ENCODE measurements at places on chromosomes 16 and 17. TPM values are rescaled to one million over a fixed set of nuclear protein-coding genes. Genes with fewer than 3 reads are reported as not detected.
A peak's percentile ranks its signal among the peaks of the same experiment; 100 is the strongest.

The SLC16A13 gene
- 0.82 TPM for total RNA-seq

- DNase-seq, result no peak
These were observed 37.7 kb upstream of the DYNLRB2 start for GRCh38 chr16:80503107-80503506.

The CHST5 gene
- 0.41 TPM for total RNA-seq

The CHD9NB gene
- total RNA-seq, result 0.41 TPM

The ABI3 gene
- total RNA-seq, result 0.41 TPM

DNA sequence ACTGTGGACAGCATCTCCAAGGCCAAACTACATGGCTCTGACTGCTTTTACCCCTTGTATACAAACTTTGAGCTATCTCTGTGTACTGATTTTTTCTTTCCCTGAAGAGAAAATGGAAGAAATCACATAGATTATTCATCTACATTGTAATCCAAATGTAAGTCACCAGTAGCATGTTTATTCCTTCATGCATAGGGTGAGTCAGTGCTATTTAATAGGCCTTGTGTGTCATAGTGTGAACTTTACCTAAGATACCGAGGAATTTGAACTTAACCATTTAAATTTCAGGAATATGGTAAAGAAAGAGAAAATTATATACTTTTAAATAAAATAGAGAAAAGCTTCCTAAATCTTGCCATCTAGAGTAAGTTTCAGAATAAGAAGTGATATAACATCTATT, 16.5 kb downstream of the PHKB start:
- DNase-seq, result no peak

DNA sequence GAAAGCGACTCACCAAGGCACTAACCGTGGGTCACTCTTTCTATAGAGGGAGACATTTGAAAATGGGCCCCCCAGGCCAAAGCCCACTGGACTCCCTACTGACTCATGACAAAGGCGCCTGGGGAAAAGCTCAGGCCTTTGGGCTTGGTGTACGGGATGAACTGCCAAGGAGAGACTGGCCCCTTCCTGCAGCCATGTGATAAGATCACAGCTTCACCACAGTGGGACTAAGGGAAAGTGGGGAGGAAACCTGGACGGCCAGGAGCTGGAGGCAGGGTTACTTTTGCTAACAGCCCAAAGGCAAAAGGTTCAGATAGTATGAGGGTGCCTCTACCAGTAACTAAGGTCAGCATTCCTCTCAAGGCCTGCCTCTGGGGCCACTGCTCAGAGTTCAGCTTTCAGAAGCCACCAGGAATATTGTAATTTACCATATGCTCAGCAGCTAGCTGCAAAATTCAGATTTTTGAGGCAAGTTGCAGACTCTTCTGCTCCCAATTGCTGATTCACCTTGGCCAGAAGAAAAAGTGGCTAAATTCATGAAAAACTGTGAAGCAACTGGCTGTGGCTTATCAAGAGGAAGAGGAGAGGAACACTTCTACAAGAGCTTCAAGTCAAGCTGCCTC, 37.1 kb upstream of the SLC25A19 start:
- DNase-seq, result no peak

DNA sequence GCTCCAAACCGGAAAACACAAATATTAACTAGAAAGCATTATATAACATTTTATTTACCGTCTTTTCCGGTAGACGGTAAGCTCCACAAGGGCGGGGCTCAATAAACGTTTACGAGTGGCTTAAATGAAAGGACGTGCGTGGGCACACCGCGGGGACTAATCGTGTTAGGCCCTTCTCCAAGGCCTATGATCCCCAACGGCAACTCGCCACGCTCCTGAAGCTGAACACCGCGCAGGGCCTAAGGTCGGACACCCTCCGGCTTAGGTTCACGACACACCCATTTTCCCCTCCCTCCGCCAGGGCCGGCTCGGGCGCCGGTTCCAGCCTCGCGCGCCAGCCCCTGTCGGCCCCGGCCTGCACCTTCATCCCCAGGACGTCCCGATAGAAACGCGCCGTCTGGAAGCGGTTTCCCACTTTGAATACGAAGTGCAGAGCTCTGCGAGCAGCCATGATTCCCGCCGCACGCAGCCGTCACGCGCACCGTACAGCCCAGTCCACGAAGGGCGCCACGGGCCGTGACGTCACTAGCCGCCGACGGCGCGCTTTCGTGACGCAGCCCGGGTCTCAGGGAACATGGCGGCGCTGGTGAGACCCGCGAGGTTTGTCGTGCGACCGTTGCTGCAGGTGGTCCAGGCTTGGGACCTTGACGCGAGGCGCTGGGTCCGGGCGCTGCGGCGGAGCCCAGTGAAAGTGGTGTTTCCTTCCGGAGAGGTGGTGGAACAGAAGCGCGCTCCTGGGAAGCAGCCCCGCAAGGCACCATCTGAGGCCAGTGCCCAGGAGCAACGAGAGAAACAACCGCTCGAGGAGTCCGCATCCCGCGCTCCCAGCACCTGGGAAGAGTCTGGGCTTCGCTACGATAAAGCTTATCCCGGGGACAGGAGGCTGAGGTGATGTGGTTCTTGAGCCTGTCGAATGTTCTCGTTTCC, at the start of the genes GLOD4 and MRM3:
TSS of gene GLOD4 (minus strand) at position 476 of the 927 bp plus-strand sequence. CDS start at position 451, 25 bp downstream.
TSS of gene MRM3 (plus strand) at position 549 of the 927 bp plus-strand sequence. CDS start at position 575, 26 bp downstream.
- peak; percentile 95 for DNase-seq

DNA sequence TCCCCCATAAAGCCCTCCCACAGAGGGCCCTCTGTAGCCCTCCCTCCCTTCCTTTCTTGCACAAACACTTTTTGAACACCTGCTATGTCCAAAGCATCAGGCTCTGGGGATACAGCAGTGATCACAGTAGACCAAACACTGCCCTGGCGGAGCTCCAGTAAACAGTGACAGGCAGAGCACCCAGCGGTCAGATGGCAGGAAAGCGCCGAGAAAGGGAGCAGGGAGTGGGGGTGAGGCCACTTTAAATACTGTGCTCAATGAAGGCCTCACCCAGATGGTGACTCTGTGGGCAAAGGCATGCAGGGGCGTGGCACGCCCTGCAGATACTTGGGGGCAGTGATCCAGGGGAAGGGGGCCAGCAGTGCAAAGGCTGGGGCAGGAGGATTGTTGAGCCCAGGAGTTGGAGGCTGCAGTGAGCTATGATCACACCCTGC, 7.6 kb downstream of the PRR29 start:
- no peak for DNase-seq

The ASPHD1 gene
- 9.4 TPM for total RNA-seq

- DNase-seq, result no peak
These were observed 289.1 kb downstream of the CA10 start for GRCh38 chr17:51869387-51869786.

The CRYM gene
- total RNA-seq, result 87.2 TPM

The GSG1L2 gene
- total RNA-seq, result not detected

The MARVELD3 gene
- not detected for total RNA-seq

- no peak for DNase-seq
These were observed 5.0 kb downstream of the TSR1 start for GRCh38 chr17:2331303-2331702.

The KRTAP9-4 gene
- not detected for total RNA-seq

- no peak for DNase-seq
These were observed 9.0 kb downstream of the DNAAF8 start for GRCh38 chr16:4743226-4743878.

DNA sequence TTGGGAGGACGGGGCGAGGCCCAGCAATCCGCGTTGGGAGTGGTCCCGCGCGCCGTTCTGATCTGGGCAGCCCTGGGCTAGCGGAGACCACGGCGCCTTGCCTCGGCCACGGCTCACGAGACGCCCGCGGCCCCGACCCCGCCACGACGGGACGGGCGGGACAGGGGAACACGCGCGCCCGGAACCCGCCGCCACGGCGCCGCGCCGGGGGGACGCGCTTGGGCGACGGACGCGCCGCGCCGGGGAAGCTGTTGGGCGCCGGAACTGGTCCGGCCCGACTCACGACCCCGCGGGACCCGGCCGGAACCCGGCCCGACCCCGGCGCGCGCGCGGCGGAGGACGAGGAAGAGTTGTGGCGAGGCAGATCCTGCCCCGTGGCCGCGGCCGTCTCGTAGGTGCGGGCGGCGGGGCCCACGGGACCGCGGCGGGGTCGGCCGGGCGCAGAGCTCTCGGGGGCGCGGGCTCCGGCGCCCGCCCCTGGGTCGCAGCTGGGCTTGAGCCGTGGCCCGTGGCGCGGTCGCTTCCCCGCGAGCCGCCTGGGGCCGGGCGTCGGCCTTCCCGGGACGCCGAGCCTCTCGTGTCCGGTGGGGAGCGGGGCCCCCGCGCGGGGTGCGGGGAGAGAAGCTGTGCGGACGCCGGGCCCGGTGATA, at the start of gene ACSF3:
TSS of gene ACSF3 (plus strand) at position 251 of the 650 bp plus-strand sequence. CDS start 6,830 bp downstream, outside the sequence.
- peak; percentile 90 for DNase-seq

The OR1A1 gene
- total RNA-seq, result not detected

DNA sequence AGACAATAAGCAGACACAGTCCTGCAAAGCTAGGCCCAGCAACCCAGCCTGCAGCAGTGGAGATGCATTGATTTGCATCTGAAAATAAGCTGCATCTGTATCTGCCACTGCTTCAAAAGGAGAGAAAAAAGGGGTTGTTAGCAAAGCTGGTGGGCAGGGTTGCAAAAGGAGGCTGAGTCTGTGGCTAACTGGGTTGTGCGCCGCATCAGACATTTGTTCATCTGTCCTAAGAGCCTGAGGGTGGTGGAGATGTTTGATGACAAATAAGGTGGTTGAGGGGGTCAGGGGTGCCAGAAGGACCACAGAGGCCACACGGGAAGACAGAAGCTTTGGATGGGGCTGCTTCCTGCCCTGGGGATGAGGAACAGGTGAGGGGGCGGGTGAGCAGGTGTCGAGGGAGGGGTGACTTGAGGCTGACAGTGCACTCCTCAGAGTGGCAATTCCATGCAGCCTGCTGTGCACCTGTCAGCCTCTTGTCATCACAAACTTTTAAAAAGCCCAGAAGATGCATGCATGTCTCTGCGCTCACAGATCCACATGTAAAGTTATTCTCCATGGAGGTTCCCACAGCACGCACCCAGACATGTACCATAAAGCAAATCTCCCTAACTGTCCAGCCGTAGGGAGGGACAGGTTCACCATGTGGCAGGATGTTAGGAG, 35.4 kb downstream of the WSB1 start:
- no peak for DNase-seq

DNA sequence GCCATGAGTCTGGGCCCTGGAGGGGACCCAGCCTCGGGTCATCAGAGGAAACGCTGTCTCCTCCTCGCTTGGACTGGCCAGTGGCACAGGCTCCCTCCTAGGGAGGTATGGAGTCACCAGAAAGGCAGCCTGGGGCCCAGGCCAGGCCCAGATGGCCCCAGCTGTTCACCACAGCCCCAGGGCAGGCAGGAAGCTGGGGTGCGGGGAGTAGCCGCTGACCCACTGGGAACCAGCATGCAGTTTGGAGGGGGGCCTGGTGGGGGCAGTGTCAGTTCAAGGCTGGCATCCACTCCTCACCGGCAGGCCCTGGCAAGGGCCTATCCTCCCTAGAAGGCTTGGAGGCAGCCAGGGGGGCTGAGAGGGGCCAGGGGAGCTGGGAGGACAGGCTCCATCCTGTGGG, 48.8 kb downstream of the SDK2 start:
- DNase-seq, result peak; percentile 41

All from frontal cortex (tissue), 4 donors.